Activated CD4-positive, alpha-beta T cell treated with anti-CD3 and anti-CD28 coated beads, Interleukin-2, amount 50 U/mL, for 48 hours (primary cell): ENCODE measurements at places on chromosomes 5 and 9.

DNA sequence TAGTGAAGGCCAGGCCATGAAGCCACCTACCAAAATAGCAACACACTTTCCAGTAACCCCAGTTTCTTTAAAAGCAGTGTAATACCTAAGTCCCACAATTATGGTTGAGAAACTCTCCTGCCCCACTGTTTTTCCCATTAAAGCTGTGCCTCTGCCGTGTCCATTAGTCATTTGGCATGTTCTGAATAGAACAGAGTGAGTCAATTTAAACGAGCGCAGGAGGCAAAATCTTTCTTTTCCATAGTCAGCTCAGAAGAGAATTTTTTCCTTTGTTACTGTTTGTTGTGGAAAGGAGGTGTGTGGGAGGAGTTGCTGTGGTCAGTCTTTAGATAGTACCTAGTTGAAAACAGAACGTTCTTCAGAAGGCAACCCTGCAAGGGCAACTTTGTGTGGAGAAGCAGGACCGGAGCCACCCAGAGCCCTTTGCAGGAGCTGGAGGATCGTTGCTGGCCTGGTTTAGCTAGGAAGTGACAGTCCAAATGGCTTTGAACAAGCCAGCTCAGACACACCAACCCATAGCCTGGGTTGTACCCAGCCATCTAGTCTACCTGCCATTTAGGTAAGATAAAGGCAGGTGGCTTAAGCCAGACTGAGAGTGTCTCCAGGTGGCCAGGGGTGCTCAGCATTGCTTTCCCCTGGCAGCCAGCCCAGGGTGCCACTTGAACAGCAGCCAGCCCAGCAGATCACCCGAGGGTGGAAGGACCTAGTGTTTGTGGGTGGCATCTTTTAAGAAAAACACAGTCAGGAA lies 30.4 kb downstream of the GADD45G start:
- no peak for DNase-seq

DNA sequence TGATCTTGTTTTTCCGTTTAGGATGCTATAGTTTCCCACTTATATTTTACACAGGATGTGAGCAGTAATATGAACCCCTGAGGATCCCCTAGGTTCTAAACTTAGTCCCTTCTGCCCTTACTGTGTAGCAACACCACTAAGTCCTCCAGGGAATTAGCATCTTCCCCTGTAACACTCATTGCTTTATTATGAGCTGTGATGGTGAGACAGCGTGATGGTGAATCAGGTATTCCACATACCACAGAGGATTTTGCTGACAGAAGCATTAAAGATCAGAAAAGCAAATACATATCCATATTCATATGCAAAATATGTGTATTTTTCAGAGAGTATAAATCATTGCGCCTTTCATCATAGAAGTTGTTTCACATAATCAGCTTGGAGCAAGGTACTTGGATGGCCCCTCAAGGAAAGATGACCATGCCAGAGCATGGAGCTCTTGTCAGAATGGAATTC lies 317.0 kb downstream of the ICE1 start:
- DNase-seq: no peak

DNA sequence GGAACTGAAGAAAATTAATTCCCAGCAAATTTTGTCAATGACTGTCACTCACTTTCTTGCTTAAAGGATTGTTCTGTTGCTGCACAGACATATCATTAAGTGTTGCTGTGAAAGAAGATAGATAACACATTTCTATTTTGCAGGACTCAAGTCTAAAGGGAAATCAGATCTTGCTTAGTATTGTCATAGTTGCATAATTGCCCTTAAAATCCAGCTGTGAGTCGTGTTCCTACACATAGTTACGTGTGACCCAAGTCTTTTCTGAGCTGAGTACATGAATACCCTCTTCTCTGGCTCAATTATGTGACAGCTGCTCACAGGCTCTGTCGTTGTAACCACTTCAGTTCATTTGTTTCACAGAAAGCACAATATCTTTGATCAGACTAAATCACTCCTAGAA lies 390.8 kb downstream of the DTWD2 start:
- DNase-seq: no peak

- DNase-seq: no peak
Measured at GRCh38 chr9:135290086-135290485, 189.5 kb upstream of the PPP1R26 start.

DNA sequence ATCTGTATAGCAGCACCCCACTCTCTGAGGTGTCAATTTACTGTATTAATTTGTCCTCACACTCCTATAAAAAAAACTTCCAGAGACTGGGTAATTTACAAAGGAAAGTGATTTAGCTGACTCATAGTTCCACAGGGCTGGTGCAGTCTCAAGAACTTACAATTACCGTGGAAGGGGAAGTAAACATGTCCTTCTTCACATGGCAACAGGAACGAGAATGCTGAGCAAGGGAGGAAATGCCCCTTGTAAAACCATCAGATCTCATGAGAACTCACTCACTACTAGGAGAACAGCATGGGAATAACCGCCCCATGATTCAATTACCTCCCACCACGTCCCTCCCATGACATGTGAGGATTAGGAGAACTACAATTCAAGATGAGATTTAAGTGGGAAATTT lies 602.6 kb downstream of the MTRR start:
- no peak for DNase-seq

- no peak for DNase-seq
Measured at GRCh38 chr9:34010979-34011378, 37.7 kb downstream of the UBAP2 start.

DNA sequence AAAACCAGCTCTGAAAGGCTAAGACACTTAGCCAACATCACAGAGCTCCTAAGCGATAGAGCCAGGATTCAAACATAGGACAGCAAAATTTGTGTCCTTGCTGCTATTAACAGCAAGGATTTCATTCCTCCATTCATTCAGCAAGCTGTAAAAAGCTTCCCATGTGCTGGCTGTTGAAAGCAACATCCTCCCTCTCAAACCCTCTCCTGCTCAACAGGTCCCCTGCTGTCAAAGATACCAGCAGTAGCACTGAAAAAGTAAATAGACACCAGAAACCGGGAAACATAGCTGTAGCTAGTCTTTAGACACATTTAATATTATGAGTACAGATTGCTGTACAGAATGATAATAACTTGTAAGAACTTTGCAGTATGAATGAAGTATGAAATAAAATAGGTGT lies 52.6 kb upstream of the ADAMTSL1 start:
- DNase-seq: no peak

- no peak for DNase-seq
Measured at GRCh38 chr5:123244458-123244857, 155.4 kb downstream of the PRDM6 start.

DNA sequence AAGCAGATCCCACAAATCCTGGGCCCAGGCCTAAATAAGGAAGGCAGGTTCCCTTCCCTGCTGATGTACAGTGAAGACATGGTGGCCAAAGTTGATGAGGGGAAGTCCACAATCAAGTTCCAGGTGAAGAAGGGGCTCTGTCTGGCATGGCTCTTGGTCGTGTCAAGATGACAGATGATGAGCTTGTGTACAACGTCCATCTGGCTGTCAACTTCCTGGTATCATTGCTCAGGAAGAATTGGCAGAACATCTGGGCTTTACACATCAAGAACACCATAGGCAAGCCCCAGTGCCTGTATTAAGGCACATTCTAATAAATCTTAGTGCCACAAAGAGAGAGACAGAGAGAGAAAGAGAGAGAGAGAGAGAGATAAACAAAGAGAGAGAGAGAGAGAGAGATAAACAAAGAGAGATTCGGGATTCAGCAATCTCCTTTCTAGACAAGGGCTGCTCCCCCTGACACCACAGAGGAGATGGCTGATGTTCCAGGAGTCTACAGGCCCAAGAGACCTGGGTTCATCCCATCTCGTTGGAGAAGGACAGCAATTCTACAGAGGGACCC lies 45.5 kb upstream of the HSPA9 start:
- DNase-seq: no peak

DNA sequence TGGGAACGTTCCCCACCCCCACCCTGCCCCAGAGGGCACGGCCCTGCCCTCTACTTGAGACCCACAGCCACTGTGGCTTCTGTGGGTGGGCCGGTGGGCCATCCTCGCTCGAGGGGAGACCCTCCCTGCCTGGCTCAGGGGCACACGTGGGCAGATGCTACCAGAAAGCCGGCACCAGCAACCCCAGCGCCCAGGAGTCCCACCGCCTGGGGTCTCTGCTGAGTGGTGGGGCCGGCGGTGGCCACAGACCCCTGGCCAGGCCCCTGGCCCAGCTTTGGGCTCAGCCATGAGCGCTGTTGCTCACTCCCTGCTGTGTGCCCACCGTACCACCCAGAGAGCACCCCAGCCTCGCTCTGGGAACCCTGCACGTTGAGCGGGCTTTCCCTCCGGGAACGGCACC lies 16.5 kb upstream of the NRARP start:
- no peak for DNase-seq

DNA sequence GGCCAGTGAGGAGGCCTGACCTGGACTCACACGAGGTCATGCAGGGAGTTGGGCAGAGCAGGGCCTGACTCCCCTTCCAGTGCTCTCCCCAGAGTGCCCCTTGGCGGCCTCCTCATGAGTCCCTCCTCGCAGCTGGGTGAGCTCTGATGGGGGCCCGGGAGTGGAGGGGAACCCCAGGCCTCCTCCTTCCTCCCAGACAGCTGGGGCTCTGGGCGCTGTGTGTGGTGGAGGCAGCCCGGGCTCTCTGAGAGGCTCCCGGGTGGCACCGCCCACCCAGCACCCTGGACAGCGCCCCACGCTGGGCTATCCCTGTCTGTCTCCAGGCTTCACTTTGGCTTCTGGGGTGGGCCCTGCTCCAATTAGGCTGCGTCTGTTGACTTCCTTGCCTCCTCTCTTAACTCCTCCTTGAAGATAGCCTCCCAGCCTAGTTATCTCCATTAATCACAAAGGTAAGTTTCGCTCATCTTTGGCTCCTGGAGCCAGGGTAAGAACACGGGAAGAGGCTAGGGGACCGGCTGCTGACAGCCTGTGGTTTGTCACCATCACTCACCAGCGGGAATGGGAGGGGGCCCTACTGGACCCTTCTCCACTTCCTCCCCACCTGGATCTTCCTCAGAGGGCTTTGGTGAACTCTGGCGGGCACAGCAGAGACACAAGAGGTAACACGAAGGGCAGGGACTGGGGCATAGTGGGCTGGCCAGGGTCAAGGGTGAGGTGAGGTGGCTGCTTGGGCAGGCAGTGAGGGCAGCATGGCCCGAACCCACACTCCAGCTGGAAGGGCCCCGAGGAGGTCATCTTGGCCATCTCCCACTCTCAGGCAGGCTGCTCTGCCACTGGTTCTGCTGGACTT lies 13.1 kb downstream of the PSD2 start:
- DNase-seq: peak; percentile 50

DNA sequence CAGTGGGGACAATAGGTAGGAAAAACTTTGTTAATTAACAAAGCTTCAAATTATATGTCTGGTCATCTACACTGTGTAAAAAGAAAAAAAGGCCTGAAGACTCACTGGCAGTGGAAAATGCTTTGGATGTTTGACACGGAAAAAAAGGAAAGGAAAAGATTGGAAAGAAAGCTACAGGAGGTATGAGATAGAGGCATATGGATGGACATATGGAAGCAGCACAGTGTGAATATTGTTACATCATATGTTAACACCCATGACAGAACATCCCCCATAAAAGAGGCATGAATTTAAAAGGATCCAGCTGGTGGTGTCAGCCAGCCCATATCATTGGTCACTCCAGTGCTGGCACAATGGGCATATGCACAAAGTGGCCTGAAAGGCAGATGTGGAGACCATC lies 19.0 kb upstream of the ADAMTS19 start:
- DNase-seq: no peak

DNA sequence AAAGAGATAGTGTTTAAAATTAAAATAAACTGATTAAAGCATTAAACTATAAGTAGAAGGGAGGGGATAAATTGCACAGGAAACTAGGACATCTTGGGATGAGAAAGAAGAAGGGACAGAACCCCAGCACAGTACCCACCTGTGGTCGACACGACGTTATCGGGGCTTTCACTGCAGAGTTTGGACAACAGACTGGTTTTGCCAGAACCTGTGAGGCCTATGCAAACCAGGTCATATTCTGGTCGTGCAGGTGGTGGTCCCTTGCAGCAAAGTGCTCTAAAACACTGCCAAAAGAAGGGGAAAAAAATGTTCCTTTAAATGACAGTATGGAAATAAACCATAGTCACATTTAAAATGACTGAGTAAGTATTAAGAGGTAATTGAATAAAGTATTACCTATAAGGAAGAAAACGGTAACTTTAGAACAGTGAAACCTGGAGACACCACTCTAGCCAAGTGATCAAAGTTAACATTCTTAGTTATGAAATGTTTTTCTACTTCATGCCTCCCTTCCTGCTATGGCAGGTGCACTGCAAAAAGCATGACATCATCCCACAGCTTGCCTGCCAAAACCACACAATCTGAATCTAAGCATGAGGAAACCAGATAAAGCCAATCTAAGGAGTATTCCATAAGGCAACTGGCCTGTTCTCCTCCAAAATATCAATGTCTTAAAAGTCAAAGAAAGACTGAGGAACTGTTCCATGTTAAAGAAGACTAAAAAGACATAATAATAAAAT lies 138.6 kb downstream of the ARL15 start:
- DNase-seq: no peak

- DNase-seq: no peak
Measured at GRCh38 chr5:14219800-14220512, 76.8 kb downstream of the TRIO start.

DNA sequence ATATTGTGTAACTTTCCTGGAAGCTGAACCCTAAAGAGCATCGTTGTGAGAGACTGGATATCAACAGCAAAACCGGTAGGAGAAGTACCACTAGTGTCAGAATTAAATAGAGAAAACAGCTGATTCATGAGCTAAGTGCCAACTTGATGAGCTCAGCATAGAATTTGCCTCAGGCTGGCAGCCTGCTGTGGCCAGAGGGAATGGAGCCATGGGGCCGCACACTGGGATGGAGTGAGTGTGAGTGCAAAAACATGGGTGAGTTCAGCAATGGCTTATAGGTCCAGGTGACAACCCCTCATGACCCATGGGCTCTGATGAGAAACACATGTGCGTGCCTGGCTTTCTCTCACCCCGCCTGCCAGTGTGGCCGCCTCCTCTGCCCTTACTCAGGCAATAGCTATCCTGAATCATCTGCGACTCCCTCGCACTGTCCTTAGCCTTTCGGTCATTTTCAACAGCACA lies 25.4 kb downstream of the ADAMTS16 start:
- no peak for DNase-seq

DNA sequence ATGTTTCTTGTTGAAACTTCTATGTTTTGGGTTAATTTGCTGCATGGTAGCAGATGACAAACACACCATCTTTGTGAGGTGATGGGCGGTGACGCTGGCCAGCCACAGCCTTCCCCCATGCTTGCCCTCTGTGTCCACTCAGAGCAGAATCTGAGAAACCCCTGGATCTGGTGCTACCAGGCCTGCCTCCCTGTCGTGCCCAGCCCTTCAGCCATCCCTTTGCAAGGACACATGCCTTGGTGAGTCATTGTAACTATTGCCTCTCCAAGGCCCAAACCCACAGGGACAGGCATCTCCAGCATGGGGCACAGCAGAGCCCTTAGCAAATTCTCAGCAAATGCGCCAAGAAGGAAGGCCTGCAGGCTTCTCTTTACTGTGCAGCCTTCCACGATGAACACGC lies 48.1 kb upstream of the FCN1 start:
- DNase-seq: no peak
